ENCODE measurements at places on chromosomes 2 and 18.

- peak; percentile 83 for DNase-seq
These were observed at the start of gene NAB1 for GRCh38 chr2:190649035-190649797. TSS of gene NAB1 (plus strand) at chr2:190649083. CDS start at chr2:190659177, 10,094 bp downstream.

- DNase-seq = peak; percentile 37
These were observed 9.4 kb upstream of the SIX3 start for GRCh38 chr2:44932079-44932478.

DNA sequence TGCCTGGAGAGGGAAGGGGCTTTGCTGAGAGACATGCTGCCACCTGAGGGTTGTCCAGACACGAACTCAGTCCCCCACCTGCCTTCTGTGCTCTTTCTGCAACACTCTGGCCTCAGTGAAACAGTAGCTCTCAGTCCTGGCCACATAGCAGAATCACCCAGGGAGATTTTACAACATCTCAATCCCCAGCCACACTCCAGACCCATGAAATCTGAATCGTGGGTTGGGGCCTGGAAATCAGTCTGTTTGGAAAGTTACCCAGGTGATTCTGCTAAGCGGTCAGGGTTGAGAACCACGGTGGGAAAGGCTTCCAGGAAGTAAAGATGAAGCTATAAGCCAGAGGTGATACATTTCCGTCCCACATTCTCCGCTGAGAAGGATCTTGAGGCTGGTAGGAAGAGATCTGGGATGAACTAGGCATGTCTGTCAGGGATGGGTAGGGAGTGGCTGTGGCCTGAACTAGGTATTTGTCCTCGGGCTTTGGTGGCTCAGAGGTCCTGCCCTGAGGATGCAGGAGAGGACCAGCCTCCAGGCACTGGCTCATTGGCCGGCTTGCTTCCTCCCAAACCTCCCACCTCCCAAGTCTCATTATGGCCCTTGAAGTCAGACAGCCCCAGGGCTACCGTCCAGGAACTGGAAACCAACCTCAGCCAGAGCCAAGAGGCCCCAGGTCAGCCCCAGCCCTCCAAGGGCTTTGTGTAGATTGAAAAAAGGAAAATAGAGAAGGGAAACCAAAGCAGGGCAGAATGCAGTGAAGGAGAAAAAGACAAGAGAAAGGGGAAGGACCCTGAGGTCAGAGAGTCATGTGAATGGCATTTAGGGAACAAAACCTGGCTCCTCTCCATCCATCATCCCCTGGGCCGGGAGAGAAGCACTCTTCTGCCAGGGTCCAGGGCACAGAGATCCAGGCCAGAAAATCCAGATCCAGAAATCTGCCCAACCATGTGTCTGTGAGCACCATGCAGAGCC, 119.6 kb downstream of the ZFP36L2 start:
- no peak for DNase-seq

DNA sequence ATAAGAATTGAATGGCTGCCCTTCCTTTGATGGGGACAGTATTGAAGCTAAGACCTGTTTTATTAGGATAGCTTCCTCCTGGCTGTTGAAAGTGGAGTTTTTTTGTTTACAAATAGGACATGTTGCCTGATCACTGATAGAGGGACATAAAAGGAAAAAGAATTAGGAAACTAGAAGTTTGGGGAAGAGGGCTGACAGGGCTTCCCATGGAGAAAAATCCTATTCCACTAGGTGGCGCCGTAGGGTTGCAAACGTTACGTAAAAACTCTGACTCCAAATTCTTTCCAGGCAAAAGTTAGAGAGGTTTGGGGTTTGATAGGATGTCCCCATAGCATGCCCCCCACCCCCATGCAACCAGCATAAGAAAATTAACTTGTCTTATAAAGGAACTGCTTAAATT, 11.1 kb upstream of the RBFA start:
- no peak for DNase-seq

DNA sequence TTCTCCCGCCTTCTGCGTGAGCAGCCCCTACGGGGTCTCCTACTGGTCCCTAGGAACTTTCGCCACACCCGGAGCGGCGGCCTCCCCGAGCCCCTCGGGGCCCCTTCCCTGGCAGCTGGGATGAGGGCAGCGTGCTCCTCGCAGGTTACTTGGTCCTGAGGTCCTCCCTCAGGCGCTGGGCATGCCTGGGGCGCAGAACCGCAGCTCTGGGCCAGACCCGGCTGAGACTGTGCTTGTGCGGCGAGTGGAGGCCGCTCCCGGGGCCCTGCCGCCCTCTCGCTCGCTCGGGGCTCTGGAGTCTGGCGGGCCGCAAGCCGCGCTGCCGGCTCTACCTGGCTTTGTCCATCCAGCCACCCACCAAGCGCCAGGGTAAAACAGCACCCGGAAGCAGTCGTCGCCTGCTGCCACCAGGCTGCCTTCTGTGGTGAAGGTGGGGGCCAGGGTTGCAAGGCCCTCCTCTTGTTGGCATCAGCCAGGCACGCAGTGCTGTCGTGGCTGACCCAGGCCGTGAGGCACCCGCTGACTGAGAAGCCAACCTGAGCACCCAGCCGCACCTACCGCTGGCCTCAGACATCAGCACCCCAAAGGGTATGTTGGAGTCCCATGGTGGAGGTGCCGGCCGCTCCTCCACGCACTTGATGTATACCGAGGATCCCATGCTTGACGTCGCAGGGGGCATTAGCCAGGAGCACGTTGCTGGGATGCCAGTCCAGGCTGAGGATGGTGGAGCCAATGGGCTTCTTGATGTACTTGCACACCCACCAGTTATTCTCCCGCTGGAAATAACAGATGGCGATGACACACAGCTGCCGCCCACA, 46.1 kb upstream of the PTH2R start:
- DNase-seq = no peak

- DNase-seq = no peak
These were observed 209.8 kb downstream of the BCL2 start for GRCh38 chr18:63109802-63110201.

Measured in GM20000 (cell line).